ENCODE measurements at places on chromosomes 1 and 21.

GRCh38 chr1:240116831-240117769 lies 25.4 kb downstream of the FMN2 start:
- DNase-seq: no peak

- no peak for DNase-seq
These were observed 21.3 kb upstream of the LRRC3 start for GRCh38 chr21:44433791-44434567.

- DNase-seq: no peak
These were observed 4.1 kb downstream of the S100A2 start for GRCh38 chr1:153561466-153561985.

- DNase-seq: no peak
These were observed 160.2 kb downstream of the ADSS2 start for GRCh38 chr1:244291236-244292201.

GRCh38 chr1:5718831-5719632 lies 273.2 kb downstream of the NPHP4 start:
- DNase-seq: no peak
